Non-pigmented ciliary epithelial cell (primary cell): ENCODE measurements at places on chromosomes 1 and 21.

- no peak for DNase-seq
Measured at GRCh38 chr1:21804536-21804935, 7.5 kb upstream of the LDLRAD2 start.

GRCh38 chr1:164675342-164675904 lies 116.4 kb downstream of the PBX1 start:
- no peak for DNase-seq

DNA sequence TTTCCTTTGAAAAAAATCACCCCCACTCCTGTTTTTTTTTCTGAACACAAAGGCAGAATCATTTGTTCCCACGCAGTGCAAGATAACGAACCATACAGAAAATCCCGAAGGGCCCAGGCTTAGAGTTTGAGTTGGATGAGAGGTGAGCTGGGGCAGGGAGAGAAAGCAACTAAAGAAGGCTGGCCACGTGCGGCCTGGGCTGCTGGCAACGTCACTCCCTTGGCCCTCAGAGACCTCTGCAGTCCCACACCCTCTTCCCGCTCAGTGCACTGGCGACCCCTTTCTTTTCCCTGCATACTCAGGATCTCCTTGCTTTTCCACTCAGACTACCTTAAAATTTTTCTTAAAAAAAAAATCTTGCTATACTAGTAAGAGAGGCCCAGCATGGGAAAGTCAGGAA lies 28.2 kb upstream of the CRNN start:
- DNase-seq = no peak

- DNase-seq = no peak
Measured at GRCh38 chr1:55699228-55699627, 484.1 kb upstream of the USP24 start.
